ENCODE measurements at places on chromosomes 7 and 10. TPM values are rescaled to one million over a fixed set of nuclear protein-coding genes. Genes with fewer than 3 reads are reported as not detected.

The PFKP gene
- total RNA-seq: 120 TPM

The ASZ1 gene
- under 0.01 TPM for total RNA-seq

The BMPER gene
- total RNA-seq: 5.8 TPM

The OR6B1 gene
- total RNA-seq: under 0.01 TPM

DNA sequence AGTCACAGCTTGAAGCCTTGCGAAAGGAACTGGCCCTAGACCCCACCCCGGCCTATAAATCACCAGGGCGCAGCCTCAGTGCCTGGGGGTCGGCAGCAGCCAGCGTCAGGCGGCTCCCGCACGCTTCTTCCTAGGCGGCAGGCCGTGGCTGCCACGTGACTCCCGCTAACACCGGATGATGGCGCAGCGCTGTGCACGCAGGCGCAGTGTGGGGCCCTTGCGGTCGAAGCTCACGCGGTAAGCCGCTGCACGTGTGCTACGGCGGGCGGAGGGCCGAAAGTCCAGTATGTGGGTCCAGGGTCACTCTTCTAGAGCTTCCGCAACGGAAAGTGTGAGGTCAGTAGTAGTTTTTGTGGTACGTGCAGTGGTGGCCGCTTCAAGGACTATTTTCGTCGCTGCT, at the start of gene STK31:
STK31 (plus strand) TSS at position 220 of the 400 bp plus-strand sequence; CDS start at position 287, 67 bp downstream.
- no peak for DNase-seq

DNA sequence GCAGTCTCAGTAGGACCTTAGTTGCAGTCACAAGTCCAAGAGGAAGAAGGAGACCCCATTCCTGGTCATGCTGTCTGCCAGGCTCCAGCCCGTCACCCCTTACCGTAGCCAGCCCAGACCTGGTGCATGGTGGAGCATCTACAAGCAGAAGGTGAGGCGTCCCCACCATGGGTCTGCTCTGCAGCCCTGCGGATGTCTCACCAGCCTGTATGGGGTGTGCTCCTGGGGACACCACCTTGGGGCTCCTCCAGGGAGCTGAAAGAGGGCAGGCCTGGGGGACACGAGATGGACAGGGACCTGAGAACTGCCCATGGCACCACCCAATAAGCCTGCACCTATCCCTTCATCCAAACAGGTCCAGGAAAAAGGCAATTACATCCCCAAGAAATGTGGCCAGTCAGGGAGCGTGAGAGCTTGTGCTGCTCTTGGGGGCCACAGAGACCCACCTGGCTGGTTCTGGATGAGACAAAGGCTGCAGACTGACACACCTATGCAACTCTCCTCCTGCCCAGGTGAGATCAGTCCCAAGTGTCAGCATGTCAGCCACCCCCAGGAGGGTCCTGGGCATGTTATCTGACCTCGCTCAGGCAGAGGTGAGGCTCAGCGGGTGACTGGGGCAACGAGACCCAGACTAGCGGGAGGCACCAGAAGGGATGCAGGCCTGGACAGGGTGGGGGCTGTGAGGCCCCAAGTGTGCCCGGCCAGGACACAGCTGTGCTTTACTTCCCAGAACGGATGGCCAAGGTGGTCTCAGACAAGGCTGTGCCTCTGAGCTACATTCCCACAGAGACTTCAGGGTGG, 84.5 kb upstream of the RET start:
- no peak for DNase-seq

Measured in fibroblast of villous mesenchyme (primary cell).